ENCODE measurements at places on chromosomes 6 and 20.
A peak's percentile ranks its signal among the peaks of the same experiment; 100 is the strongest.

DNA sequence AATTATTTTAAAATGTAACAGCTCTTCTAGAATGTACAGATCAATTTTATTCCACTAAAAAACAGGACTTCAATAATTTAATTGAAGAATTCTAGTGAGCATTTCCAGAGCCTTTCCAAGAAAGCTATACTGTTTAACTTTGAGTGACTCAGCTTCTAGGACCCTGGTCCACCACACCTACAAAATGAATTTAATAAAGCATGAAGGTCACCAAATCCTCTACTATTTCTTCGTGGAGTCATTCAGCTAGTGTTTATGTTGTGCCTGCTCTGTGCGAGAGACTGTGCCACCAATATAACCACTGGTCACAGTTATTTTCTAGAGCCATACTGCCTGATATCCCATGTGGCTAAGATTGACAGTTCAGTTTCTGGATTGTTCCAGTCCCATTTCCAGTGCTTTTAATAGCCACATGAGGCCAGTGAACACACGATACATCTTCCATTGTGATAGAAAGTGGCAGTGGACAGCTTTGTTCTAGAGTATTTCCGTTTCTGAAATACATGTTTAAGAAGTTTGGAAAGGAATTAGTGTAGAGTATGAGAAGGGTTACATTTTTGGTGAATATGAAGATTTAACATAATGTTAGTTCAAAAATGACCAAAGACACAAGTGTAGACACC lies 160.7 kb downstream of the MTHFD1L start:
- H3K36me3 ChIP-seq: peaks cover 9% of the 10 kb centered on the region
- H3K4me1 ChIP-seq: peaks cover 17% of the 10 kb centered on the region
- no peak overlapping the region for H3K27ac ChIP-seq

GRCh38 chr20:2005831-2006426 lies 12.1 kb upstream of the PDYN start:
- no peak overlapping the region for H3K27ac ChIP-seq
- no peaks in the 10 kb centered on the region for H3K27me3 ChIP-seq
- DNase-seq: peak; percentile 41
- H3K36me3 ChIP-seq: no peaks in the 10 kb centered on the region
- H3K4me3 ChIP-seq: no peak overlapping the region
- no peaks in the 10 kb centered on the region for H3K4me1 ChIP-seq

DNA sequence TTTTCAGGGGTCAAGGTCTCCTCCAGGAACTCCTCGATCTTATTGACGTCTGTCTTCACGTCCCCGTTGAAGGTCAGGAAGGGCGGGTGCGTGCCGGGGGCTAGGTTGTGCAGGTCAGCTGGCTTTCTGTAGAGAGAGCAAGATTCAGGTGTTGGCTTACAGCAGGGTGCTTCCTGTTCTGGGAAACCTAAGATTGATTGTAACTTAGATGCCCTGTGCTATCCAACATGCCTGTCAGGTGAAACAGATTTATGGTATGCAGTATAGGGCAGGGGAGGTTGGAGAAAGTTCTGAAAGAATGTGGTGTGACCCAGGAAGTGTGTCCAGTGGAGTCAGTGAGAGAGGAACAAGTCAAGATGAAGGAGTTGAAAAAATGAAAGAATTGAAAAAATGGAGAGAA lies 66.4 kb downstream of the CLIC5 start:
- H3K4me3 ChIP-seq: no peak overlapping the region
- no peak overlapping the region for H3K27ac ChIP-seq
- DNase-seq: no peak

GRCh38 chr20:33767777-33768138 lies 36.0 kb downstream of the ZNF341 start:
- H3K4me1 ChIP-seq: peaks cover 5% of the 10 kb centered on the region
- H3K4me3 ChIP-seq: no peak overlapping the region
- H3K36me3 ChIP-seq: no peaks in the 10 kb centered on the region

DNA sequence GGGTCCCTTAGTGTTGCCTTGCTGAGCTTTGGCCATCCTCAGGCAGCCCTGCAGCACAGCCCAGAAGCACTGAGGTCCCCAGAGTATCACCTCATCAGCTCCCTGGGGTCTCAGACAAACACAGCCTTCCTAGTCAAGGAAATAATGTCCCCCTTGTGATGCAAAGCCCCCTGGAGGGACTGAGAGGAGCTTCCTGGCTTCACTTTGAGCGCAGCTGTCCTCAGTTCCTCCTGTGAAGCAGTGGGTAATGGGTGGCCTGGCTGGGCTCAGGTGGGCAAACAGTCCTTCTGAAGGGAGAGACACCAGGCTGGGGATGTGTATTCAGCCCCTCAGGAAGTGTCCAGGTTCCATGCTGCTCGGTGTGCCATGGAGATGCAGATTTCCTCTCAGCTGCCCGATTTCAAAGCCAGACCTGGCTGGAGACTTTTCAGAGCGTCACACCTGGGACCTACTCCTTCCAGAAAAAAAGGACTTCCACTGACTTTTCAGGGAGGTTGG lies 79.2 kb upstream of the FOXA2 start:
- no peaks in the 10 kb centered on the region for H3K4me1 ChIP-seq
- no peak overlapping the region for H3K27ac ChIP-seq
- no peaks in the 10 kb centered on the region for H3K27me3 ChIP-seq
- H3K36me3 ChIP-seq: no peaks in the 10 kb centered on the region

DNA sequence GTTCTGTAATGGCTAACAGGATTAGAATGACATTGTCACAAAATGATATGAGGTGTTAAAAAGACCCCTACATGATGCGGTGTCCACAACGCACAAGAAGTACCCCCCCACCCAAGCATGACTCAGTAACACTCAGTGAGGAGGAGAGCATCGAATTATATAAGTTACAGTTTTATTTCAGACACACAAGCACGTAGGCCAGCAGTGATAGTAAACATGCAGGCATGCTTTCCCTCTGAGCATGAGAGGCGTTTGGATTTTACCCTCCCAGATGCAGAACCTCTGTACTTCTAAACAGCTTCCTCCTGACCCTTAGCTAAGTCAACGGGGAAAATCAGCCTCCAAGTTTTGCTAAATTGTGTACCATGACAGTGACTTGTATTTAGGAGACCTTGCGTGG lies 23.9 kb downstream of the GNAS start:
- DNase-seq: no peak
- H3K4me1 ChIP-seq: peaks cover 51% of the 10 kb centered on the region
- peak overlapping the region; percentile 61 for H3K4me3 ChIP-seq
- H3K36me3 ChIP-seq: no peaks in the 10 kb centered on the region
- H3K27me3 ChIP-seq: no peaks in the 10 kb centered on the region

- no peaks in the 10 kb centered on the region for H3K36me3 ChIP-seq
- no peak overlapping the region for H3K4me3 ChIP-seq
- H3K27ac ChIP-seq: no peak overlapping the region
- no peak for DNase-seq
- H3K27me3 ChIP-seq: peaks cover 19% of the 10 kb centered on the region
Measured at GRCh38 chr20:21503345-21503744, 10.5 kb downstream of the NKX2-2 start.

- H3K27ac ChIP-seq: no peak overlapping the region
- H3K4me1 ChIP-seq: peaks cover 12% of the 10 kb centered on the region
- H3K4me3 ChIP-seq: no peak overlapping the region
- no peaks in the 10 kb centered on the region for H3K27me3 ChIP-seq
Measured at GRCh38 chr6:53035549-53036213, 29.5 kb upstream of the FBXO9 start.

DNA sequence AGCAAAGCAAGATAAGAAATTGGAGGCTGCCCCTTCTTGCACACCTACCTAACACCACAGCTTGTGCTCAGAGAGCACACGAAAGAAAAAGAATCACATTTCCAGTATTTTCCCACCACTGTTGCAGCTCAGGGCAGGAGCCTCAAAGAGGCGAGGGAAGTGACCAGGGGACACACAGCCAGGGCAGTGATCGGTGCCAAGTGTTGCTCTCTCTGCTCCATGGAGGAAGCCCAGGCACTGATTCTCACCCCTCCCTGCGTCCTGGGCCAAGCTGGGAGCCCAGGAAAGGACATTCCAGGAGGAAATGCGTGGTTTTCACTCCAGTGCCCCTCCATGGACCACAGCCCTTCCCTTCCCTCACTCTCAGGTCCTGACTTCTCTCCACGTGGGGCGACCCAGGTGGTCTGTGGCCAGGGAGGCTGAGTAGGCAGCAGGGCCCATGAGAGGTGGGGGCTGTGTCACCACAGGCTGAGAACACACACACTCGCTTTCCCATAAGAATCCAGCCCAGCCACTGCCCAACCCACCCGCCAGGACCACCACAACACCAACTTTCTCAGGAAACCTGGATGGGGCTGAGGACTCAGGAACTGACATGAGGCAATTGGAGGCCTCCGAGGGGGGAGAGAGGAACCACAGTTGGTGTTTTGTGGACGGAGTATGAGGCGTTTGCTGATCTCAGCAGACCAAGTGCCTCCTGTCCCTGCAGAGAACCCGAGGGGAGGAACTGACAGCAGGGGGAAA lies 81.7 kb upstream of the MAFB start:
- peak overlapping the region; percentile 43 for H3K27ac ChIP-seq
- H3K36me3 ChIP-seq: no peaks in the 10 kb centered on the region
- DNase-seq: no peak
- no peak overlapping the region for H3K4me3 ChIP-seq
- peaks cover 6% of the 10 kb centered on the region for H3K4me1 ChIP-seq
- peaks cover 4% of the 10 kb centered on the region for H3K27me3 ChIP-seq

DNA sequence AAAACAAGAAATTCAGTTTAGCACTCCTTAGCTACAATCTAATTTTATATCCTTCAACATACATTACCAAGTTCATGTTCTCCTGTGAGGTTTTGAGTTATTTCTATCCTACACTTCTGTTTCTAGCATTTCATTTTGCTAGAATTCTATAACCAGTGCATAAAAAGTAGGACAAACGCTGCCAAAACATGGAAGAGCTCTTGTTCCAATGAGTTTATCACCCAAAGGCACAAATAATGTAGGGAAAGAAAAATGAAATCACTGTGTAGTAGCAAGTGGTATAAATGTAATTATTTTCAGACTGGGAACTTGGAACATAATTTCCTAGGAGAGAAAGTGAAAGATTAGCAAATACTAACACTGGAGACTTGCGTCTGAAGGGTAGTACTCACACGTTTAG lies 413.3 kb upstream of the NRSN1 start:
- DNase-seq: no peak
- no peak overlapping the region for H3K27ac ChIP-seq
- peaks cover 3% of the 10 kb centered on the region for H3K4me1 ChIP-seq
- no peaks in the 10 kb centered on the region for H3K36me3 ChIP-seq

- DNase-seq: no peak
- peaks cover 7% of the 10 kb centered on the region for H3K4me1 ChIP-seq
- H3K27me3 ChIP-seq: peaks cover 10% of the 10 kb centered on the region
- no peaks in the 10 kb centered on the region for H3K36me3 ChIP-seq
- H3K27ac ChIP-seq: no peak overlapping the region
- H3K4me3 ChIP-seq: no peak overlapping the region
Measured at GRCh38 chr20:36366623-36367369, 60.7 kb downstream of the DLGAP4 start.

- H3K4me3 ChIP-seq: no peak overlapping the region
- H3K4me1 ChIP-seq: peaks cover 7% of the 10 kb centered on the region
- H3K27me3 ChIP-seq: peaks cover 3% of the 10 kb centered on the region
- no peak for DNase-seq
- no peak overlapping the region for H3K27ac ChIP-seq
- H3K36me3 ChIP-seq: peaks cover 7% of the 10 kb centered on the region
Measured at GRCh38 chr20:20815711-20816455, 103.4 kb upstream of the RALGAPA2 start.

DNA sequence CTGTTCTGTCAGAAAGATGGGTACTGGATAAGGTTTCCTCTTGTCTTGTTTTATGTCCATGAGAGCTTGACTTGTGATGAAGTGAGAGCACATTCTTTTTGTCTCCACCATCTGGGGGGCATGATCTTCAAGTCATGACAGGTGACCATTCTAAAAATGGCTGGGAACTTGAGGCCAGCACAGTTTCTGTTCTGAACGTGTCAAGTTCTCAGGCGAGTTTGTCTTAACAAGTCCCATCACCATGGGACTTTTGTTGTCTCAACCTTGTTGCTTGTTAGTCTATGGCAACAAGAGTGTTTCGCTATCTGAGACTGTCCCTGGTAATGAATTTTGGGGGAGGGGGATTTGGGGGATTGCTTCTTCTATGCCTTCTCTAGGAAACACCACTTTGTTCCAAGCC lies 25.6 kb upstream of the ENPP4 start:
- DNase-seq: no peak
- H3K4me1 ChIP-seq: no peaks in the 10 kb centered on the region
- H3K4me3 ChIP-seq: no peak overlapping the region
- H3K27ac ChIP-seq: no peak overlapping the region

DNA sequence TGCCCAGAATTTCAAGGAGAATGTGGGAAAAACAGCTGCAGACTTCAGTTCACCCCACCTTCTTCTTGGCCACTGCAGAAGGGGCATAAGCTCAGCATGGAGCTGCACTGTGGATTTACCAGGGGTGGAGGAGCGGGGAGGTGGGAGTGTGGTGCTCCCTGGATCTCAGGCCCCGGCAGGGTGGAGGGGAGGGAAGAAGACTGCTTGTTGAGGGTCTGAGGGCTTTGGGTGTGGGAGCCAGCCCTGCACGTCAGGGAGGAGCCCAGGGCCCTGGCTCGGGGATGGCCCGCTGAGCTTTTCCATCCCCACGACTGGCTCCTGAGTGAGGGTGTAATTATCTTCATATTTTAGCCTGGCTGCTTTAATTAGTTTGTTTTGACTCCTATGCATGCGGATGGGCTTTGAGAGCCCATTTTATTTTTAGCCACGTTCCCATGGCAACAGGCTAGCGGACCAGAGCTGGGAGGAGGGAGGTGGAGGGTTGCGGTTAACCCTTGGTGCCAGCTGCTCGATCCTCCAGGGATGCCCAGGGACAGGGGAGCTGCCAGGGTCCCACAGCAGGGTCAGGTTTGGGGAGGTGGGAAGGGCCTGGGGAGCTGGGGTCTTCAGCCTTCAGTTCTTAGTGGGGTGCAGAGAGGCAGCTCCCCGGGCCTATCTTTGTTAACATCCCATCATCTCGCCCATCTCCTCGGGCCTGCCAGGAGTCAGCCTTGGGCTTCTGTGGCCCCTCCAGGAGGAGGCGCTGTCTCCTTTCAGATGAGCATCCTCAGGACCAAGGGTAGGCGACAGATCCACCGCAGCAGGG lies 68.2 kb downstream of the RAB44 start:
- H3K4me3 ChIP-seq: peak overlapping the region; percentile 26
- H3K36me3 ChIP-seq: no peaks in the 10 kb centered on the region
- peak; percentile 92 for DNase-seq
- peaks cover 2% of the 10 kb centered on the region for H3K27me3 ChIP-seq

DNA sequence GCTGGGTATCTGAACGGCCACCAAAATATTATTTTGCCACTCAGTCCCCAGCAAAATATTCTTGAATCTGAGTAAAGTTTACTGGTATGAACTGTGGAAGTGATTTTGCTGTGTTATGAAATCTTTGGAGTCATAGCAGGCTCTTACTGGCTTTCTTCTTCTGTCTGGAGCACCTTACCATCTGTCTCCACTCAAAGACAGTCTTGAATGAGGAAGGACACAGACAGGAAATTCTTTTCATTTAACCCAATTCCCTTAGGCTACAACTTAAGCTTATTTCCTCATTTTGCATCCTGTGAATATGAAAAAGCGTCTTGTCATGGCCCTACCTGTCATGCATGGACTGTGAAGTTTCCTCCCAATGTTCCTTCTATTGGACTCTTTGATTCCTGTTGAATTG lies 24.7 kb downstream of the FNDC1 start:
- H3K36me3 ChIP-seq: no peaks in the 10 kb centered on the region
- no peaks in the 10 kb centered on the region for H3K4me1 ChIP-seq

- DNase-seq: peak; percentile 80
- H3K4me1 ChIP-seq: peaks cover 10% of the 10 kb centered on the region
- H3K27me3 ChIP-seq: peaks cover 12% of the 10 kb centered on the region
- peaks cover 3% of the 10 kb centered on the region for H3K36me3 ChIP-seq
- H3K27ac ChIP-seq: peak overlapping the region; percentile 76
- no peak overlapping the region for H3K4me3 ChIP-seq
Measured at GRCh38 chr6:168088161-168089053, 9.4 kb upstream of the FRMD1 start.

- H3K4me3 ChIP-seq: no peak overlapping the region
- H3K27ac ChIP-seq: peak overlapping the region; percentile 85
- peaks cover 6% of the 10 kb centered on the region for H3K4me1 ChIP-seq
- peaks cover 6% of the 10 kb centered on the region for H3K36me3 ChIP-seq
- H3K27me3 ChIP-seq: peaks cover 2% of the 10 kb centered on the region
- peak; percentile 82 for DNase-seq
Measured at GRCh38 chr6:39361657-39362486, 39.4 kb upstream of the KCNK16 start.

All from glutamatergic neuron (in vitro differentiated cells).